ENCODE measurements at places on chromosomes 4 and X.

DNA sequence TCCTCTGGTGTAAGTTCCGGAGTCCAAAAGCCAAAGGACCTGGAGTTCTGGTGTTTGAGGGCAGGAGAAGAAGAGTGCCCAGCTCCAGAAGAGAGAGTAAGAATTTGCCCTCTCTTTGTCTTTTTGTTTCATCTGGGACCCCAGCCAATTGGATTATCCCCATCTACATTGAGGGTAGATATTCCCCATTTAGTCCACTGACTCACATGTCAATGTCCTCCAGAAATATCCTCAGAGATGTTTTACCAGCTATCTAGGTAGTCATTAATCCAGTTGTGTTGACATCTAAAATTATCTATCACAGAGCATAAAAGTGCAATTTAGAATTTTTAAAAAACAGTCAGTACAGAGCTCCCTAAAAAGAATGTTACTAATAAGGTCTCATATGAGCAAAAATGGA lies 132.9 kb upstream of the TMEM47 start:
- DNase-seq: no peak

GRCh38 chr4:75398501-75398900 lies 115.7 kb downstream of the RCHY1 start:
- DNase-seq: no peak

GRCh38 chrX:103398421-103398864 lies 22.1 kb downstream of the BEX3 start:
- no peak for DNase-seq

- DNase-seq: no peak
Observed at GRCh38 chr4:180253419-180253818, 1989.8 kb upstream of the TENM3 start.

GRCh38 chr4:15244354-15244753 lies 183.5 kb upstream of the C1QTNF7 start:
- no peak for DNase-seq
